ENCODE measurements at places on chromosomes 7 and 10. TPM values are rescaled to one million over a fixed set of nuclear protein-coding genes. Genes with fewer than 3 reads are reported as not detected.
A peak's percentile ranks its signal among the peaks of the same experiment; 100 is the strongest.

GRCh38 chr10:86662186-86663045 lies 5.9 kb upstream of the LDB3 start:
- peak; percentile 43 for DNase-seq
- H3K4me3 ChIP-seq, result no peak overlapping the region
- no peaks in the 10 kb centered on the region for H3K4me1 ChIP-seq
- H3K36me3 ChIP-seq, result no peaks in the 10 kb centered on the region

- no peaks in the 10 kb centered on the region for H3K4me1 ChIP-seq
- no peak for DNase-seq
- no peaks in the 10 kb centered on the region for H3K36me3 ChIP-seq
- H3K27ac ChIP-seq, result no peak overlapping the region
- H3K27me3 ChIP-seq, result no peaks in the 10 kb centered on the region
These were observed 29.6 kb upstream of the ZNF273 start for GRCh38 chr7:64873517-64873916.

- DNase-seq, result no peak
- no peaks in the 10 kb centered on the region for H3K4me1 ChIP-seq
- H3K27ac ChIP-seq, result no peak overlapping the region
- no peaks in the 10 kb centered on the region for H3K36me3 ChIP-seq
- no peak overlapping the region for H3K4me3 ChIP-seq
These were observed 36.4 kb upstream of the CHCHD3 start for GRCh38 chr7:133118261-133118660.

- no peaks in the 10 kb centered on the region for H3K36me3 ChIP-seq
- no peak overlapping the region for H3K4me3 ChIP-seq
- H3K4me1 ChIP-seq, result no peaks in the 10 kb centered on the region
These were observed 41.1 kb upstream of the INPP5A start for GRCh38 chr10:132496360-132497062.

FAM25G gene
- not detected for total RNA-seq

CPED1 gene
- 45.8 TPM for total RNA-seq

CPEB3 gene
- total RNA-seq, result 5.7 TPM

Measured in right lobe of liver (tissue), 6 donors.